ENCODE measurements at places on chromosomes 1 and 21.
A peak's percentile ranks its signal among the peaks of the same experiment; 100 is the strongest.

- no peak for DNase-seq
Measured at GRCh38 chr1:231312432-231312788, 25.2 kb downstream of the EXOC8 start.

DNA sequence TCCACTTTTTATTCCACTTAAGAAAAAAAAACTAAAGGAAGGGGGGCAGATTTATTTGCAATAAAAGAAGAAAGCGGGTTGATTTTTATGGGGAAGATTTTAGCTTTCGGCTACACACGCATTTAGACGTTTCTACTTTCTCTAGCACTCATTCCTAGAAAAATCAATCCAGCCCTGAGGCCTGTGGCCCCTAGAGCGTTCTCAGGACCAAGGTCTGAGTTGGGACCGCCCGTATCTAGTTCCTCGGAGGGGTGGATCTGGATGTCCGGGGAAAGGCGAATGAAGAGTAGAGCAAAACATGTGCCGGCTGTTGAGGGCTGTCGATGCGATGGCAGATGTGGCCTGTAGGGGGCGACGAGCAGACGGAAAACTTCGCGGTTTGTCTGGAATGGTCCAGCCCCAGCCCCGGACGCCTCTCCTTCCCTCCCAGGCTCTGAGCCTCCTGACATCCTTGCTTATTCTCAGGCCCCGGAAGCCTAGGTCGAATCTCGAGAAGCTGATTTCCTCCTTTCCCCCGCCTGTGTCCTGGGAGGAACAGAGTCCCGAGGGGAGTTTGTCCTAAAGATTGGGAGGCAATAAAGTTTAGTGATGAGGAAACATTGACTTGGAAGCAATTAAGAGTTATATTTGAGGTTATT lies 5.2 kb downstream of the FOXD3 start:
- DNase-seq, result no peak

- peak; percentile 78 for DNase-seq
Measured at GRCh38 chr1:8660411-8660828, 157.0 kb downstream of the RERE start.

- DNase-seq, result no peak
Measured at GRCh38 chr1:245129319-245130240, 25.2 kb upstream of the KIF26B start.

GRCh38 chr1:47738560-47739182 lies 258.5 kb downstream of the TRABD2B start:
- DNase-seq, result peak; percentile 56

- peak; percentile 58 for DNase-seq
Measured at GRCh38 chr1:29394521-29395225, 158.4 kb downstream of the PTPRU start.

GRCh38 chr1:77280962-77281361 lies 857 bp upstream of the AK5 start:
- no peak for DNase-seq

DNA sequence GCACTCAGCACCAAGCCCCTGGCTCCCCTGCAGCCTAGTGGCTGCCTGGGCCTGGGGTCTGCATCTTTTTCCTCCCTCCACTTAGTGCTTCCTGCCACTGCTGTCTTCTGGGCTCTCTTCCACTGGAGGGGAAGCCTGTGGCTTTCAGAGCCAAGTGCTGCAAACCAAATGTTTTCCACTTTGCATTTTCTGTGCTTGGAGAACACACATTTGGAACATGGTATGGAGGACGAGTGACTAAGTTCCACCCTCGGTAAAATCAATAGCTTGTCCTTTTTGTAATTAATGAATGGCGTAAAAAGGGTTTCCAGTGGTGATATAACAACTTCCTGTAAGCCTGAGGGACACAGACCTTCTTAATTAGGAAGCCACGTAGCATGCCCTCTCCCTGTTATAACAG lies 10.1 kb upstream of the GPR153 start:
- DNase-seq, result no peak

DNA sequence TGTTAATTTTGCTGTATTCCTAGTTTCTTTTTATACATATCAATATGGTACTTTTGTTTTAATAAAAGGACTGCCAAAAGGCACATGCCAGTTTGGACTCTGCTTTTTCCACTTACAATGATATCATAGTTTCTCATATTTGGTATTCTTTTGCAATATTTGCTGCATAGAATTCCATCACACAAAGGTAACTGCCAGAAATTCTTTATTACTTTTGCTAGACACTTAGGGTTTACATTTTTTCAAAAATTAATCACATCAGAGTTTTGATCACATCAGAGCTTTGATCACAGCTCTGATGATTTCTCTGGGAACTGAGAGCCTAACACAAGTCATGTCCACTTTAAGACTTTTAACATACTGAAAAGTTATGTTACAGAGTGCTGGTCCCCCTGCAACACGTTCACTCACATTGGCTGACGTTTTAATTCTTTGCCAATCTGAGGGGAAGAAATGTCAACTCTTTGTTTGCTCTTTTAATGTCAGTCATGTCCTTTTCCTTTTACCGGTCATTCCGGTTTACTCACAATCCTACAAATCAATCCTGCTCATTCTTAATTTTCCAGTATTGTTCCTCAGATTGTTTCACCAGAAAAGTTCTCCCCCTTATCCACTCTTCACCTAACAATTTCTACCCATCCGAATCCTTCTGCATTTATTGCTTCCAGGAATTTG lies 1.1 kb upstream of the CD46 start:
- DNase-seq, result no peak

DNA sequence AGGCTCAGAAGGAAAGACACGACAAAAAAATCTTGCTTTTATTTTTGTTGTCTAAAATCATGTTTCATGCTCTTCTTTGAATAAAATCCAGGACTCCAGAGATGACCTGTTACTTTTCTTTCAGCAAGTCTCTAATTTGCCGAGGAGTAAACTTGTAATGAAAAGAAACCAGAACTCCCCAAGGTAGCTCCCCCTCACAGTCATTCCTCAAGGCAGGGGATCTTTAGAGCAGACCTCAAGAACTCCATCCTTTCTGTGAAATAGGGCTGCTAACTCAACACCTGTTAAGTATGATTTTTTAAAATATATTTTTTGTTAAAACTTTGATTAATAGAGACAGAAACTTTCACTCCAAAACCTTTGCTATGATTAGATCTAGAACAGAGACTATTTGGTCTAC lies 82.7 kb upstream of the ABCD3 start:
- no peak for DNase-seq

DNA sequence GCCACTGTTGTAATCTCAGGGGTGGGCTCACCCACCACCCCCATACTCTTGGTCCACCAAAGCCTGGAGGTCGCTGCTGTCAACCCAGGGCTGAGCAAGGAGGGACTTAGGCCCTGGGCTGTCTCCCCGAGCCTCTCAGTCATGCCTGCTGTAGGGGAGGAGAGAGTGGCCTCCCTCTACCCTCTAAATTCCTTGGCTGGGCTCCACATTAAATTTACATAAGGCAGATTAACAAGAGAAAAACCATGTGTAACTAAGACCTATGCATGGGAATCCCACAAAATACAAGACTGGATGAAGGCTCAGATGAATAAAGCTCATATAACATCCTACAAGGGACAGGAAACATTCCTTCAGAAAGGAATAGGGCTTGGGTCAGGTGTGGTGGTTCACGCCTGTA lies 1.8 kb upstream of the PIK3CD start:
- no peak for DNase-seq

- no peak for DNase-seq
Measured at GRCh38 chr1:236836157-236836556, 41.1 kb downstream of the MTR start.

GRCh38 chr1:40438391-40439015 lies 11.8 kb upstream of the ZFP69B start:
- no peak for DNase-seq

DNA sequence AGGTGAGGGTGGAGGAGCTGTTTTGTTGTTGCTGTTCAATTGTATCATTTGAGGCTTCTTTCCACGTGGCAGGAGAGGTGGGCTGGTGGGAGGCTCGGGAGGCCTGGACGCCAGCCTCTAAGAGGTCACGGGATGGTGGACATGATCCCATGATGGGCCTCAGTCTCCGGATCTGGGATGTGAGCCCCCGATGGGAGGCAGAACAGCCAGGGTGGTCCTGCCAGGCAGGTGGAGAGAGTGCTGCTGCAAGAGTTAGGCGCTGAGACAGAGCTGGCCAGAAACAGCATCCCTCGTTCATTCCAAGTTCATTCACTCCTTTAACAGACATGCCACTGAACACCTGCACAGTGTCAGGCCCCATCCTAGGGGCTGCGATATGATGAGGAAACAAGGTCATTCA lies 41.1 kb upstream of the POU3F1 start:
- DNase-seq, result no peak

DNA sequence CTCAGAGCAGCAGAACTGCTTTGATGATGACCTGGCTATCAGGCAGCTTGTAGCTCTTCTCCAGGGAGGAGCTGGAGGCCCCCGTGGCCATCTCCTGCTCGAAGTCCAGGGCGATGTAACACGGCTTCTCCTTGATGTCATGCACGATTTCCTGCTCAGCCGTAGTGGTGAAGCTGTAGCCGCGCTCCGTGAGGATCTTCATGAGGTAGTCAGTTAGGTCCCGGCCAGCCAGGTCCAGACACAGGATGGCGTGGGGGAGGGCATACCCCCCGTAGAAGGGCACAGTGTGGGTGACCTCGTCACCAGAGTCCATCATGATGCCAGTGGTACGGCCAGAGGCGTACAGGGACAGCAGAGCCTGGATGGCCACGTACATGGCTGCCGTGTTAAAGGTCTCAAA lies 18.3 kb upstream of the TP53BP2 start:
- no peak for DNase-seq

DNA sequence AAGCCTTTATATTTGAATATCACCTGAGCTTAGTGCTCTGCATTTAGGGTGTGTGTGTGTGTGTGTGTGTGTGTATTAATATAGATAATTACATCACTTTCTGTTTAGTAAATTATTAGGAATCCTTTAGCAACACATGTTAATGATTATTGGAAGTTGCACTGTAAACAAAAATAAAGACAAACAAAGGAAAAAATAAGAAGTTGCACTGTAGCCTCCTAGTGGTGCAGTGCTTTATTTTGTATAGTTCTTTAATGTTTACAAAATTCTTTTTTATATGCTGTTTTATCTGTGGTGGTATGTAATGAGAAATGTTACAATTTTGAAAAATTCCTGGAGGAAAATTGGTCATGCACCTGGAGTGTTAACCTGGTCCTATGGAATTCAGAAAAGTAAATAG lies 69.2 kb downstream of the UBE4B start:
- DNase-seq, result no peak
